Stimulated activated CD8-positive, alpha-beta memory T cell treated with anti-CD3 and anti-CD28 coated beads, Interleukin-4, amount 100 ng/mL, for 4 hours (primary cell): ENCODE measurements at places on chromosomes 6 and 20.
A peak's percentile ranks its signal among the peaks of the same experiment; 100 is the strongest.

- DNase-seq = no peak
Measured at GRCh38 chr6:52423971-52424381, 3.8 kb downstream of the EFHC1 start.

DNA sequence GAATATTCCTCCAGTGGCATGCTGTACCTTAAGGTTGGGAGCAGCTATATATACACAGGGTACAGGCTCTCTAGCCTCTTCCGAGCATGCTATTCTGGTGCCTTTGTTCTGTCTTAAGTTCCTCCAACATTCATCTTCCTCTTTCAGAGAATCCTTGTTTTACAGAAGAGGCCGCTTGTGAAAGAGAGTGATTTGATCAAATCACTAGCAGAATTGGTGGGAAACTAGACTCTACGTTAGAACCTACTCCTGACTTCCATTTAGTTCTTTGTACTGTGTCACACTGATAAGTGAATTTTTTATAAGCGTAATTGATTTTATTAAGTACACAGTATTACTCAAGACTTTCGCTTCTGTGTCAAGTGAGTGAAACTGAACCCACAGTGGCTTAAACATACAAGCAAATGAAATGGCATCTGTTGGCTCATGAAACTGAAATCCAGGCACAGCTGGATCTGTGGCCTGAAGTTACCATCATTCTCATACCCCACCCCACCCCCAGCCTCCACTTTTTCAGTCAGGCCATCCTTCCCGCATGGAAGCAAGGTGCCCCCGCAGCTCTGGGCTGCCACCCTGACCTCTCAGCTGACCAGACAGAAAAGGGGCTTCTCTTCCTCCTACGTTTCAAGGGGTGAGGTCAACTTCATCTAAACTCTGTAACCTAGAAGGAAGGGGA, 102.3 kb downstream of the RPP40 start:
- no peak for DNase-seq

GRCh38 chr6:124438546-124439065, 523.6 kb upstream of the RNF217 start:
- no peak for DNase-seq

- peak; percentile 20 for DNase-seq
Measured at GRCh38 chr6:158869826-158870648, 50.9 kb upstream of the EZR start.

GRCh38 chr6:128118401-128118800, 217.5 kb upstream of the THEMIS start:
- no peak for DNase-seq

DNA sequence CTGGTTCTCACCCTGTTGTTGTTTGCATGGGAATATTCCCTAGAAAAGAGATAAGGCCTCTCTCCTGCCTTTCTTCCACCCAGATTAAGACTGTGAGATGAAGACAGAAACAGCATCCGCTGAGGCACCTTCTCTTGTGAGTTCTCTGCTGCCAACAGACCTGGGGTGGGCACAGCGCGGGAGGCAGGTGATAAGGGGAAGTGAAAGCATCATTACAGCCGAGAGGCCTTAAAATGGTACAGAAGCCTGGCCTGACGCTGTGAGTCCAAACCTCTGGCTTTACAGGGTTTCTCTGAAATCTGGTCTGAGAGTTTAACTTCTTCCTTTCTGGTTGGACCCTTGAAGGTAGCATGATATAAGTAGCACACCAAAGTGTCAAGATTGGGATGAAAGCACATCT, 21.0 kb upstream of the IYD start:
- no peak for DNase-seq

- no peak for DNase-seq
Measured at GRCh38 chr6:84007871-84008270, 25.7 kb upstream of the MRAP2 start.

DNA sequence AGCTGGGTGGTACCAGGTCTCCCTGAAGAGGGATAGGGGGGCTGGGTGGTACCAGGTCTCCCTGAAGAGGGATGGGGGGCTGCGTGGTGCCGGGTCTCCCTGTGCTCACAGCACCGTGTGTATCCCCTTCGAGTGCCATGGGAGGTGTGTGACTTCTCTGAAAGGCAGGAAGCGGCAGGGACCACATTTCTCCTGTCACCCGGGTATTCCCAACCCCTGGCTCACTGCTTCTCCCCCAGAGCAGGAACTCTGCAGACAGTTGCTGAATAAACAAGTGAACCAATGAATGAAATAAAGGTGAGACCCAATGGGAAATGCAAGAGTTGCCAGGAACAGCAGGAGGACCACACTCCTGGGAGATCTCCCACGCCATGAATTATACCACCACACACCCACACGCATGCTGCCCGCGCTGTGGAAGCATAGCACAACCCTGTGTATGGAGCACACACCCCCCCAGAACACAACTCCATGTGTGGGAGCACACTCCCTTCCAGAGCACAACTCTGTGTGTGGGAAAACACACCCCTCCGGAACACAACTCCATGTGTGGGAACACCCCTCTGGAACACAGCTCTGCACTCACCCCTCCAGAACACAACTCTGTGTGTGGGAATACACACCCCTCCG, 50.7 kb downstream of the RNASET2 start:
- no peak for DNase-seq

GRCh38 chr6:125733516-125734300, 15.7 kb upstream of the HEY2 start:
- DNase-seq = no peak

DNA sequence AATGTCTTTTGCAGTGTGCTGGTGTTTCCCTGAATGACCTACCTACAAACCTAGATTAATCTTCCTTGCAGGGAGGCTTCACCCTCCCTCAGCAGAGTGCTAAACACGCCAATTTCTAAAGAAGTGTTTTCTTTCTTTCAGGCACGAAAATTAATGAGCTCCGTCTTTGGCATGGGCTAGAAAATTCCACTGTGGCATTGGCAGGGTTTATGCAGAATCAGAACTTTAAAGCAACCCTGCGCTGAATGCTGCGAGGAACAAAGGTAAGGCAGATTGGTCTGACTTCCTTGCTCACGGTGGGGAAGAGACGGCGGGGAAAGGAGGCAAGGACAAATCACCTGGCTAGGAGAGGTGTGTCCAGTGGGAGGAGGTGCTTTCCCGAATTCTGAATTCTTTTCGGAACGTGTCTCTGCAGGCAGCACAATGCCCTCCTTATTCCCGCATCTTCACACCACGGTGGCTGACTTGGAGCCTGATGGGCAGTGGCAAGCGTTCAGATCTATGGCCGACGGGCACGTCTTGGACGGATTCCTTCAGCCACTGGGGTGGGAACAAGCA, 6.2 kb upstream of the BANF2 start:
- no peak for DNase-seq

DNA sequence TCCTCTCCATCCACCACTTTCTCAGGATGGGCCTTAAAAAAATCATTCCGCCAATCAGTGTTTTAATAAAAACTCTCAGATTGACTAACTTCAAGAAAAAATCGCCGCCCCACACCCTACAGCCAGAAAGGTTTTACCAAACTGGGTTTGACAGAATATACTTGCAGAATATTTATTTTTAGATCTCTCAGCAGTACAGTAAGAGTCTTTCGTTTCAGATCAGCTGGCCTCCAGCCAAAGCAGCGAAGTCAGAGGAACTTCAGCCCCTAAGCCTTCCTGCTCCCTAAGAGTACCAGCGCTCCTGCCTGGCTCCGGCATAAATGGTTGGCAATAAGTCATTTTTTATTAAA, 24.7 kb downstream of the TBC1D7 start:
- no peak for DNase-seq

DNA sequence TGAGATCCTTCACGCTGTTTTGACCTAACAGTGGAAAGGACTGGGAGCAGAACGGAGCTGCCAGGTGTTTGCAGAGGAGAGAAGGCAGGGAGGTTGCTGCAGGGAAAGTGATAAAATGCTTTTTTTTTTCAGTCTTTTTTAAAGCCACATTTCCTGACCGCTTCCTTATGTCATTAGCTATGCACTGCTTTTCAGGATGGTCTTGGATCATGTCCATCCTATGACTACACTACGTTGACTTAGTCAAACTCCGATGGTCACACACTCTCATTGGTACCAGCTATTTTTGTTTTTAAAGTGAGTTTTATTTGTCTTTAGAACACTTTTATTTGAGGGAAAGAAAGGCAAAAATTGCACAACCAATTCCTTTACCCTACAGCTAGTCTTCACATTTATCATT, 89.2 kb upstream of the EXOC2 start:
- DNase-seq = no peak

- DNase-seq = no peak
Measured at GRCh38 chr6:170144571-170145271, 146.2 kb downstream of the DLL1 start.

- DNase-seq = no peak
Measured at GRCh38 chr20:37850724-37851355, 52.1 kb upstream of the VSTM2L start.

GRCh38 chr20:4638826-4639225, 82.9 kb upstream of the PRND start:
- no peak for DNase-seq

DNA sequence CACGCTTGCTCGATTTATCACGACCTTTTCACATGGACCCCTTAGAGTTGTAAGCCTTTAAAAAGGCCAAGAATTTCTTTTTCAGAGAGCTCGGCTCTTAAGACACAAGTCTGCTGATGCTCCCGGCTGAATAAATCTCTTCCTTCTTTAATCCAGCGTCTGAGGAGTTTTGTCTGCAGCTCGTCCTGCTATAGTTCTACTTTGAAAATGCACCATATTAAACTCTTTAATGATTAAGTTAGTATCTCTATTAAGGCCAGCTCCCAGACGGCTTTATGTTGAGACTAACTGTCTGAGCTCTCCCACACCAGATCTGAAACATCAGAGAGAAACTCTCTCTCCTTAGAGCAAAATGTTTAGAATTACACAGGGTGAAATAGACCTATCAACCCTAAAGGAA, 18.0 kb upstream of the GSTA3 start:
- no peak for DNase-seq

- DNase-seq = no peak
Measured at GRCh38 chr6:157647261-157647915, 175.7 kb upstream of the SNX9 start.

DNA sequence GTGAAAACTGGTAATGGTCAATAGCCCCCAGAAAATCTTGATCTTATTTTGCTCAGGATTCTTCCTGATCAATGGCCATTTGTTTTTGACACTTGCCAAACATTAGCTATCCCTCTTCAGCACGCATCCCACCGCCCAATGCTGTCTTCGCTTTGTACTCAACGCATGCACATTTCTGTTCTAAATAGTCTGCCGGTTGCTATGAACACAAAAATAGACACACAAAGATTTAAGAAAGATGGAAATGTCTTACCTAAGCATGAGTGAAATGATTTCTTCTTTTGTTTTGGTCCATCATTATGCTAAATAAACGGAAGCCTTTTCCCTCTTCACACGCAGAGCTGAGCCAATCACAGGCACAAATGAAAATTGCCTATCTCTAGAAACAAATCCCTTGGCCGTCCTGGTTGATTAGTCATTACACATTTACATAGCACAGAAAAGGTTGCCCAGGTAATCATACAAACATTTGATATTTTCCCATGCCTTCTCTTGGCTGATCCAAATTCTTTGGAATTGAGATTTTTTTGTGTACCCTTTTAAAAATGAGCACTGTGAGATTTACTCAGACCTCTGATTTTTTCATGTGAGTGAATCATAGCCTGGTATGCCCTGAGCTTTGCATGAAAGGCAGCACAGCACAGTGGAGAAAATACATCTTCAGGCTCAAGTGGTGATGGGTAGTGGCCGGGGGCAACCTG, 70.5 kb upstream of the FAM184A start:
- no peak for DNase-seq

- DNase-seq = no peak
Measured at GRCh38 chr6:40436685-40437604, 150.2 kb downstream of the LRFN2 start.

- DNase-seq = no peak
Measured at GRCh38 chr20:22861231-22861980, 173.7 kb upstream of the SSTR4 start.

DNA sequence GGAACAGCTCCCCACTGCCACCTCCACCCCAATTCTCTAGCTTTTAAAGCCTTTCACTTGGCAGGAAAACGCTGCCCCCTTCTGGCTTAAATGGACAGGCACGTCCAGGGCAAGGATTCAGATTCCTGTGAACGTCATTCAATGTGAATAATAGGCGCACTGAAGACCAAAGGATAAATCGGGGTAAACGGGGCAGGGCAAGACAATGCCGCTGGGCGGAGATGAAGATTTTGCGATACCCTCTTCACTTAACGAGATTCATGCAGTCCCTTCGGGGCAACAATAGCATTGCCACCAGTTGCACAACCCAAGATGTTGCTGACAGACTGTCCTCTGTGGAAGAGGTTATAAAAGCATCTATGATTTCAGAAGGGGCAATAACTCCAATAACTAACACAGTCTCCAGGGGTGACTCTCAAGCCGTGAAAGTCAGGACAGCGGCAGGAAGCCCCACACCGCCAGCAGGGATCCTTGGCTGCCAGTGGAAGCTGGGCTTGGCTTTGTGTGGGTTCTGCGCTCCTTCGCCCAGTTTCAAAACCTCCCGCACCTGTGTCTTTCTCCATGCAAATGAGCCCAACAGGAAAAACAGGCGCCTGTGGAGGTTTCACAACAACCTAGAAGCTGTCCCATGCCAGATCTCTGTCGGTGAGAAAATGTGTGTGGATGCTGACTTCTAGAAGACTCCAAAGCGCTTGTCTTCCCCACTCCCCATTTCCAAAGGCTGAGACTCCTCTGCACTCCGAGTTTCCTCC, 291.8 kb downstream of the BMP7 start:
- DNase-seq = no peak

DNA sequence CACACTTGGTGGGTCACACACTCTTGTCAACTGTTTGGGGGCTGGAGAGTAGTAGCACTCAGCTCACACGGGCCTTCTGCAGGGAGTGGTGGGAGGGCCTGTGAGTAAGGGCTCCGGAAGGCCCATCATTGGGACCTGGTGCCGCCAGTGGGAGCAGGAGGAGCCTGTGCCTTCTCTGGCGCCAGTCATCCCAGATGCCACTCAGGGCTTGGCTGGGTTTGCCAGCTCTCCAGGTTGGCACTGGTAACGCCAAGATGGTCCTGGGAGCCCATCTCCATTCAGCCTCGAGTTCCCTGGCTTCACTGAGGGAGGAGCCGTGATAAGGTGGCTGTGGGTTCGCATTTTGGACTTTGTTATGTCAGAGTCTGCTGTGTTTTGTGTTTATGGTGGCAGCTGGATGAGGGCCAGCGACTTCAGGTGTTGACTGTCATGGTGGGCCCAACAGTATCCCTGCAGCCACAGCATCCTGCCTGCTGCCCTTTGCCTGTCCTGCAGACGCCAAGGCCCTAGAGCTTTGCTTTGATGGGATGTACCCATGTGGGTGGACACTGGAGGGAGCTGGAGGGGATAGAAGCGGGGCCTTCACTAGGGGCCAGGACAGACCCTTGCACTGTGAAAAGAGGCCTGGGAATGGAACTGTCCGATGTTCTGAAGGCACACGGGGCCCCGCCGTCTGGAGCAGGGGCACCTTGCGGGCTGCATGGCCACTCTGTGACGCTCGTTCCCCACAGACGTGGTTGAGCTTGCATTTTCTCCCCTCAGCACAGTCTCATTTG, 13.3 kb upstream of the DNAJC5 start:
- no peak for DNase-seq
